ENCODE measurements at places on chromosomes 16 and 17. TPM values are rescaled to one million over a fixed set of nuclear protein-coding genes. Genes with fewer than 3 reads are reported as not detected.

The KCNG4 gene
- total RNA-seq = not detected

The CHD3 gene
- 98.2 TPM for total RNA-seq

The TBC1D3C gene
- total RNA-seq = 0.38 TPM

The CA5A gene
- total RNA-seq = not detected

The MGAT5B gene
- under 0.01 TPM for total RNA-seq

The SULT1A2 gene
- total RNA-seq = 0.51 TPM

The AHSP gene
- total RNA-seq = not detected

The SLC35G6 gene
- not detected for total RNA-seq

The BTBD17 gene
- total RNA-seq = not detected

The SLC43A2 gene
- total RNA-seq = 2.9 TPM

The DNAI2 gene
- not detected for total RNA-seq

The NPIPB2 gene
- 4.5 TPM for total RNA-seq

The CTRB1 gene
- not detected for total RNA-seq

The REXO5 gene
- 2.4 TPM for total RNA-seq

The ACSF2 gene
- total RNA-seq = 14.7 TPM

The CHST6 gene
- total RNA-seq = 1.3 TPM

The RMI2 gene
- 3.8 TPM for total RNA-seq

The RAB26 gene
- total RNA-seq = 0.90 TPM

The SYT17 gene
- 1.3 TPM for total RNA-seq
